ENCODE measurements at places on chromosomes 7 and 10. TPM values are rescaled to one million over a fixed set of nuclear protein-coding genes. Genes with fewer than 3 reads are reported as not detected.

- no peaks in the 10 kb centered on the region for H3K4me1 ChIP-seq
- no peaks in the 10 kb centered on the region for H3K27me3 ChIP-seq
- H3K27ac ChIP-seq: no peak overlapping the region
- no peak for DNase-seq
- H3K4me3 ChIP-seq: no peak overlapping the region
These were observed 120.3 kb upstream of the FAM204A start for GRCh38 chr10:118462401-118462800.

The TEX47 gene
- not detected for total RNA-seq

- H3K27ac ChIP-seq: no peak overlapping the region
- H3K27me3 ChIP-seq: no peaks in the 10 kb centered on the region
- no peaks in the 10 kb centered on the region for H3K36me3 ChIP-seq
- H3K4me3 ChIP-seq: no peak overlapping the region
- H3K4me1 ChIP-seq: no peaks in the 10 kb centered on the region
These were observed 164.2 kb upstream of the DPP6 start for GRCh38 chr7:153887749-153888569.

- H3K27ac ChIP-seq: no peak overlapping the region
- DNase-seq: no peak
- no peak overlapping the region for H3K4me3 ChIP-seq
- no peaks in the 10 kb centered on the region for H3K27me3 ChIP-seq
- H3K4me1 ChIP-seq: no peaks in the 10 kb centered on the region
- H3K36me3 ChIP-seq: no peaks in the 10 kb centered on the region
These were observed 259.8 kb upstream of the SEMA3A start for GRCh38 chr7:84454174-84454959.

The FANK1 gene
- total RNA-seq: 5.8 TPM

- H3K27me3 ChIP-seq: no peaks in the 10 kb centered on the region
- H3K4me3 ChIP-seq: no peak overlapping the region
- H3K27ac ChIP-seq: no peak overlapping the region
- no peaks in the 10 kb centered on the region for H3K36me3 ChIP-seq
- H3K4me1 ChIP-seq: no peaks in the 10 kb centered on the region
These were observed 47.5 kb downstream of the CAMK2B start for GRCh38 chr7:44277851-44278250.

DNA sequence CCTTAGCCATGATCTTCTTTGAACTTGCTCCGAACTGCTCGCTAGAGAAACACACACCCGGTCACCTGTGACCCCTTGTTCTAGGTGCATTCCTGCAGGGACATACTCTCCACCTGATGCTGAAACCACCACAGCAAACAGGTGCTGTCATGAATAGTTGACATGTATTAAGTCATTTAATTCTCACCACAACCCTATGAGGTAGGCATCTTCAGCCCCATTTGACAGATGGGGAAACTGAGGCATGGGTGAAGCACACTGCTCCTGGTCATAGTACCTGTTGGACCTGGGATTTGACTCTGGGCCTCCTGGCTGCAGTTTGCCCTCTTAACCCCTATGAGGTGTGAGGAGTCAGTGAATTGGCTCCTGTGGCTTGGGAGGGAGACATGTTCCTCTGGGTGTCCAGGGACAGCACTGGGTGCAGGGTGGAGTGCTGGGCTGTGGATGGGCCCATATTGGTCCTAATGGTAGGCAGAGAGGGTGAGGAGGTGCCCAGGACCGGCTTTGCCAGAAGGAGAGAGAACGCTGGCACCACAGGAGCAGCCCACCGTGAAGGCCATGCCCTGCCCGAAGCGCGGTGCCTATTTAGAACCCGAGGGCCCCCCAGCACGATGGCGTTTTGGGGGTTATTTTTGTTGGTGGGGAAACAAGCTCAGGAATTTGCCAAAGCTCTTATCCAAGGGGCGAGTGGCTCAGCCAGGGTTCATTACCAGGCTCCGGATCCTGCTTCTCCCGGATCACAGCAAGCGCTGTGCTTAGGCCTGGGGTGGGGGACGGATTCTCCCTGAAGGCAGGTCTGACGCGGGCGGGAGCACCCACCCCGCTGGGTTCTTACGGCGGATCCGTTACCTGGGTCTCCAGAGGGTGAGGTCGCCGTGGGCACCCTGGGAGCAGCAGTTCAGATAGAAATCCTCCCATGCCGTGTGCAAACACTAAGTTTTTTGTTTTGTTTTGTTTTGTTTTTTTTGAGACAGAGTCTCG is 52.3 kb downstream of the GLRX3 start:
- H3K27ac ChIP-seq: no peak overlapping the region
- no peaks in the 10 kb centered on the region for H3K36me3 ChIP-seq
- no peak for DNase-seq
- no peaks in the 10 kb centered on the region for H3K27me3 ChIP-seq
- H3K4me1 ChIP-seq: no peaks in the 10 kb centered on the region

The GRID2IP gene
- total RNA-seq: 0.45 TPM

- H3K4me3 ChIP-seq: no peak overlapping the region
- DNase-seq: no peak
- no peaks in the 10 kb centered on the region for H3K4me1 ChIP-seq
- H3K27me3 ChIP-seq: no peaks in the 10 kb centered on the region
- no peaks in the 10 kb centered on the region for H3K36me3 ChIP-seq
These were observed 110.3 kb downstream of the DKK1 start for GRCh38 chr10:52424341-52424740.

GRCh38 chr7:113664867-113665266 is 253.9 kb downstream of the PPP1R3A start:
- H3K36me3 ChIP-seq: no peaks in the 10 kb centered on the region
- no peak overlapping the region for H3K27ac ChIP-seq
- H3K27me3 ChIP-seq: no peaks in the 10 kb centered on the region
- DNase-seq: no peak

- H3K4me1 ChIP-seq: no peaks in the 10 kb centered on the region
- no peaks in the 10 kb centered on the region for H3K36me3 ChIP-seq
- no peaks in the 10 kb centered on the region for H3K27me3 ChIP-seq
- no peak overlapping the region for H3K4me3 ChIP-seq
These were observed 81.8 kb downstream of the ZNF248 start for GRCh38 chr10:37775612-37776011.

DNA sequence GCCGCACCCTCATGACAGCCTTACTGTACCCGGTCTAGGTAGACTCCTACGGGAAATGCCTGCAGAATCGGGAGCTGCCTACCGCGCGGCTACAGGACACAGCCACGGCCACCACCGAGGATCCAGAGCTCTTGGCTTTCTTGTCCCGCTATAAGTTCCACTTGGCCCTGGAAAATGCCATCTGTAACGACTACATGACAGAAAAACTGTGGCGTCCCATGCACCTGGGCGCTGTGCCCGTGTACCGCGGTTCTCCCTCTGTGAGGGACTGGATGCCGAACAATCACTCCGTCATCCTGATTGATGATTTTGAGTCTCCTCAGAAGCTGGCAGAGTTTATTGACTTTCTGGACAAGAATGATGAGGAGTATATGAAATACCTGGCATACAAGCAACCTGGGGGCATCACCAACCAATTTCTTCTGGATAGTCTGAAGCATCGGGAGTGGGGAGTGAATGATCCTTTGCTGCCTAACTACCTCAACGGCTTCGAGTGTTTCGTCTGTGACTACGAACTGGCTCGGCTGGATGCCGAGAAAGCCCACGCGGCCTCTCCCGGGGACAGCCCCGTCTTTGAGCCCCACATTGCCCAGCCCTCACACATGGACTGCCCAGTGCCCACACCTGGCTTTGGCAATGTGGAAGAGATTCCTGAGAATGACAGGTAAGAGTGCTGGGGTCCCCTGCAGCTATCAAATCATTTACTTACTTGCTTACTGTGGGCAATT is 8.5 kb upstream of the CHCHD1 start:
- H3K27me3 ChIP-seq: no peaks in the 10 kb centered on the region
- peak overlapping the region; percentile 85 for H3K4me3 ChIP-seq
- no peak for DNase-seq
- H3K36me3 ChIP-seq: peaks cover 14% of the 10 kb centered on the region
- peak overlapping the region; percentile 97 for H3K27ac ChIP-seq

The FGFR2 gene
- total RNA-seq: 25.6 TPM

The CYP2W1 gene
- 2.7 TPM for total RNA-seq

The GATA3 gene
- 0.48 TPM for total RNA-seq

The PPIF gene
- total RNA-seq: 154 TPM

The BTBD16 gene
- total RNA-seq: 0.13 TPM

The PTPN20 gene
- 4.9 TPM for total RNA-seq

DNA sequence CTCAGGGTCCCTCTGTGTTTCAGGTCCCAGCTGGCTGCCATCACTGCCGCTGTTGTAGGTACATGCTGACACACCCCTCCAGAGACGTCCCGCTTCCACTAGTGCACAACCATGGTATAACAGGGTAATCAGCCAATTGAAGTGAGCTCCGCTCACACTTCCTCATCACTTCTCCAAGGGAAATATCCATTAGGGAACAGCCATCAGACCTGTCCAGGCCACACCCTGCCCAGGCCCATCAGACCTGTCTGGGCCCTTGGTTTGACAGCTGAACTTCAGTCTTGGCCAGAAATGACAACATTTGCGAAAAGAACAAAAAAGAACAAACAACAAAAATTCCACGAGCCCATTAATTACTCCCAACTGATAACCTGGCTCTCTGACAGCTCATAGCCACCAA is 11.0 kb upstream of the MYH16 start:
- no peak overlapping the region for H3K27ac ChIP-seq

Measured in colonic mucosa (tissue), 4 donors.